ENCODE measurements at places on chromosomes 1 and 21.

GRCh38 chr21:38136201-38136600, 120.6 kb upstream of the KCNJ15 start:
- DNase-seq: no peak

DNA sequence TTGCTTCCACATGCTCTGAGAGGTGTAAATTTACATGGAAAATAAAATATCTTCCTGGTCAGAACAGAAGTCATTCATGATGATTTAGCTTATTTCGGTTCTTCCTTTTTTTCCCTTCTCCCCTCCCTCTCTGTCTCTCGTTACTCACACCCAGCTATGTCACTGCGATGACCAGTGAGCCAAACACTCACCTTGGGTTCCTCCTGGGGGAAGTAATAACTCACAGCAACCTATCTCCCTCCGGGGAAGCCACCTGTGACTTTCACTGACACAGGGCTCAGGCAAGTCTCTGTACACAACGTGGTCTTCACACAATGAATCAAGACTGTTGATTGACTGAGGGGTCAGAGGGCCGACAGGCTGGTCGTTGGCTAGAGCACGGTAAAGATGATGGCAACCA, 135.3 kb upstream of the VANGL1 start:
- DNase-seq: no peak

- no peak for DNase-seq
Observed at GRCh38 chr21:29712818-29713217, 227.0 kb downstream of the GRIK1 start.

DNA sequence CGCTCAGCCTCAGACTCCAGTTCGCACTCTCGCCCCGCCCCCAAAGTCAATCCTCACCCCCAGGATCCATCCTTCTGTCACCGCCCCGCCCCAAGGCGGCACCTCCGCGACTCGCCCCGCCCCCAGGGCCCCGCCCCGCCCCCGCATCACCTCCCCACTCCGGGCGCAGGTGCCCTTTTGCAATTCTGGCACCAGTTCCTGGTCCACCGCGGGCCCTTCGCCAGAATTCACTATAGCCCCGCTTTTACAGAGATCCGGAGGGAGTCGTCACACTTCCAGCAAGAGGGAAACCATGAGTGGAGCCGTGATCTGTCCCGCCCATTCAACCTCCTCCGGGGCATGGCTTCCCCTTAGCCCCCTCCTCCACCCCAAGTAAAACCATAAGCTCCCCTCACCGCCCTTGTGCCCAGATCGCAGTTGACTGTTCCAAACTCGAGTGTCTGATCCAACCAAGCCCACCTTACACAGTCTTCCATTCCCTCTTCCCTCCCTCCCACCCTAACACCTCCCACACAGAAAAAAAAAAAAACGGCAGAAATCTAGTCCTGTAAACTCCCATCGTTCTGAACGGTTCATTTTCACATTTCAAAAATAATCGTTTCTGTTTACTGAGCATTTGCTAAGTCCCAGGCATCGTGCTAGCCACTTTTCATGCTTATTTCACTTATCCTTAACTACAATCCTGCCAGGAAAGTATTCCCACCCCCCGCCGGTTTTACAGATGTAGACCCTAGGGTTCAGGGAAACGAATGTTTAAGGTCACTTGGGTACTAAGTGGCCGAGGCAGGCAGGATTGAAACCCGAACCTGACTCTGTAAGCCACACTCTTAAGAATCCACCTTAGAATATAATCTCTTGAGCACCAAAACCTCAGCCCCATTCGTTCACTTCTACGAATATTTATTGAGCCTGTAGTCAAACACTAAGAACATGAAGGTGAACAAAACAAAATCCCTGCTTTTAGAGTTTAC, 1.3 kb upstream of the DNAJC16 start:
- DNase-seq: no peak

DNA sequence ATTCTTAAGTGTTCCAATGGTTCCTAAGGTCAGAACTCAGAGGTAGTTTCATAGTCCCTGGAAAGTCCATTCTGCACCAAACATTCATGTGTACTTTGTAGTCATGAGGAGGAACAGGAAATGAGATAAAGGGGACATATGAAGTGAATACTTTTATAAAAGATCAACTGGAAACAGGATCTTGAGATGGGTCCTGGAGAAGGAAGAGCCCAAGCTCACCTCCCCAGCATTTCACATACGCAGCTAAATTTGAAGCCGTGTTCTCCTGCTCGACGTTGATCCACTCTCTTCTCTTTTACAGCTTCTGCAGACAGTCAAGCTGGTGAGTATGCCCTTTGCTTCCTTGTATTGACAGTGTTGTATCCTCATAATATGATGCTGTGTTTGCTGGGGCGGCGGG, 429 bp downstream of the FCGR2A start:
- no peak for DNase-seq

DNA sequence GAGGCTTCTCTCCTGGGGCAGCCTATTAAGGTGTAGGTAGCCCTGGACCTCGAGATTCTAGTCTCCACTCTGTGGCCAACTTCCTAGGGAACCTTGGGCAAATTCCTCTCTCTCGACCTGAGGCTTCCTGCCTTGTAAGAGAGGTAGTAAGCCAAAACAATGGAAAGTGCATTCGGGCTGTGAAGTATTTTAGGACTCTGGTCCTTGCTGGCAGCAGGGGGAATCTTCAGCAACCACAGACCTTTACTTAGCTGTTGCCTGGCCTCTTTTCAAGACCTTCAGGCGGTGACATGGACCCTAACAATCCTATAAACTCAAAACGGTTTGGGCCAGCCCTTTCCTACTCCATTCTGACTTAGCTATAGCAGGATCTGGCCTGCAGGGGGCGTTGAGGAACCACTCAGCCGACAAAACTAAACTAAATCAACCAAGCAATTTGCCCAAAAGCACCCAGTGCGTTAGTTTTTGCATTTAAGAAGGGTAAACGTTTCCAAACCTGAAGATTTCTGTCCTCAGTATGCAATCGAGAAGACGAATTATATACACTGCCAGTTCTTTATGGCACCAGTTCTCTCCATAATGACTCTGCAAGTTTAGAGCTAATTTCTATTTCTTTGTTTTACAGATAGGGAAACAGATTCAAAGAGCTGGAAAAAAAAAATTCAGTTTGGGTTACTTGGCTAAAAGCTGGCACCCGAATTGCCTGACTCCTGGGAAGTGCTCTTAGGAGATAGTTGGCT, 10.9 kb upstream of the SESN2 start:
- DNase-seq: peak; percentile 66

GRCh38 chr1:167482184-167482583, 36.1 kb downstream of the CD247 start:
- DNase-seq: no peak

GRCh38 chr21:45299026-45299863, 11.6 kb upstream of the POFUT2 start:
- DNase-seq: no peak

- DNase-seq: no peak
Observed at GRCh38 chr1:99691175-99691574, 45.3 kb downstream of the PALMD start.

GRCh38 chr21:43367296-43367695, 59.6 kb downstream of the SIK1 start:
- no peak for DNase-seq
